ENCODE measurements at places on chromosomes 11 and 22.

DNA sequence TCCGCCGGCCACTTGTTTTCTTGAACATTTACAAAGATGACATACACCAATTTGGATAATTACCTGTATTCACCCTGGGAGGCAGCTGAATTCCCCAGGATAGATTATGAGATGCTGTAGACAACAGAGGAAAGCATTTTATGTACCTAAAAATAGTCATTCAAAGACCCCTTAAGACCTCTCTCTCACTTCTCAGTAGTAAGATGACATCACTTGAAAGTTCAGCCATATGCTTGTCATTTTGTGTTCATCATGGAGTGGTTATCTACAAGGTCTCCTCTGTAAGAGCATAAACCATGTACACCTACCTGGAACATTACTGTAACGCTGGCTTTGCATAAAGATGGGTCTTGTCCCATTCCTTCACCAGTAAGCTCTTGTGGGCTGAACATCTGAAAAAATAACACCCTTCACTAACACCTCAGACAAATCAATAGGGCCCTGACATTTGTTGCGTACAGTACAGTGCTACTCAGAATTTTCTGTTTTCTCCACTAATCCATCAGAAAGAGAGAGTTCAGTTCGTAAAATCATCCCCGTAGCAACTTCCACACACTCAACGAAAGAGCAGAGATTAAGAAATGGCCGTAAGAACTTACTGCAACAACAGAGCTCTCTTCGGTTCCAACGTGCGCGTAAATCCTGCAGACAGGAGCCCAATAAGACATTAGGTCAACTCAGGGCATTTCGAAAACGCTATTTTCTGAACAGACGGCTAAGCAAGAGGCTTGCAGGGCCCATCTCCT, 15.6 kb upstream of the WDR74 start:
- DNase-seq: no peak

GRCh38 chr11:45921561-45922424, 663 bp upstream of the LARGE2 start:
- no peak for DNase-seq

DNA sequence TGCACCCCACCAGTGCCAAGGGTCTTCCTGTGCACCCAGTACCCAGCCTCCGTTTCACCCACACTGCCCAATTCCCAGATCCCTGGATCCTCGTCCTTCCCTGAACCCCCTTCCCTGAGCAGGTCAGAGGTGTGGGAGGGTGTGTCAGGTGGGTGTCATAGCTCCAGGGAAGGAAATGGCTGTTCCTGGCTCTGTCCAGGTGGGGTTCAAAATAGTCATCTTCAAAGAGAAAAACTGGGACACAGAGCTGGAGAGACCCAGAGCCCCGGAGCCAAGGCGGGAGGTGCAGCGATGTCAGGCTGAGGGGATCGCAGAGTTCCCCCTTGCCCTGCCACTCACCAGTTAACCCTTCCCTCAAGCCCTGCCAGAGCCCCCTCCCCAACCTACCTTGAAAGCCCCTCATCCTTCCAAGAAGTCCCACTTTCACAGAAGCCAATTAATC, 698 bp downstream of the C1QTNF4 start:
- DNase-seq: no peak

DNA sequence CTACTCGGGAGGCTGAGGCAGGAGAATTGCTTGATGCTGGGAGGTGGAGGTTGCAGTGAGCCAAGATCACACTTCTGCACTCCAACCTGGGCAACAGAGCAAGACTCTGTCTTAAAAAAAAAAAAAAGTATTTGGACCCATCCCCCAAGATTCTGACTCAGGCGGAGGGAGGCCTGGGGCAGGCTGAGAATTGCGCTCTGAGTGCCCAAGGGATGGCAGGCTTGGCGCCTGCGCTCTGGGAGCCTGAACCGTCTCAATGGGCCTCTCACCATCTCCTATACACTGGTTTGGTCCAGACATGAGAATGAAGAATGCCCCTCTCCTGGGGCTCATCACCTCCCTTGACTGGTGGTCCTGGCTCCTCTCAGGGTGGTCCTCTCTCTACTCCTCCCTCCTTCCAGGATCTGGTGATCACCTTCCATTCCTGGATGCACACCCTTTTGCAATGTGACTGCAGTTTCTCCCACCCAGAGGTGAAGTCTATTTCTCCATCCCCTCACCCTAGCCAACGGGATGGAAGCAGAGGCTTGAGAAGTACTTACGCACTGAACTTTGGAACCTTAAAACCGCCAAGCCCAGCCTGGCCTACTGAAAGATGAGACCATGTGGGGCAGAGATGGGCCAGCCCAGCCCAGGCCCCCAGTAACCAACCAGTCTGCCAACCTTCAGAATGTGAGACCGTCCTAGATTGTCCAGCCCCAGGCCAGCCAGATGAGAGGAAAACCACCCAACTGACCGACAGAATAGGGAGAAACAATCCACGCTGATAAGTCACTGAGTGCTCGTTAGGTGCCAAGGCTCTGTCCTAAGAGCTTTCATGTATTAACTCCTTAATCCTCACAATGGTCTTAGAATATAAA, 4.9 kb downstream of the POLR3H start:
- DNase-seq: no peak

DNA sequence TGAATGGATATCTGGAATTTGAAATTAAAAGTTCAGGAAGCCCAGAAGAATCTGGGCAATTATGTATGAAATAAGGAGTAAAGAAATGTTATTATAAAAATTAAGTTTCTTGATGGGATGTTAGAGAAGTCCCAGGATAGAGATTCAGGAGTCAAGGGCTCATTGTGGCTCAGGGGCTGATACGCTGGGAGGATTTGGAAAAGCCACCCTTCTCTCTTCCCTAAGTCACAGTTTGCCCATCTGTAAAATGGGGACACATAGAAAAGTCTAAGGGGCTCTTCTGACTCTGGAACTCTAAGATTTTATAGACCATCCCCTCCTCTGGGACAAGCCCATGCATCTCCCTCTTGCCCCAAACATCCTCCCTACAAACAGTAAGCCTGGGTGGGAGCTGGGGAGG, 118.1 kb downstream of the TIMP3 start:
- no peak for DNase-seq

GRCh38 chr22:39279170-39279850, 34.5 kb upstream of the PDGFB start:
- no peak for DNase-seq

DNA sequence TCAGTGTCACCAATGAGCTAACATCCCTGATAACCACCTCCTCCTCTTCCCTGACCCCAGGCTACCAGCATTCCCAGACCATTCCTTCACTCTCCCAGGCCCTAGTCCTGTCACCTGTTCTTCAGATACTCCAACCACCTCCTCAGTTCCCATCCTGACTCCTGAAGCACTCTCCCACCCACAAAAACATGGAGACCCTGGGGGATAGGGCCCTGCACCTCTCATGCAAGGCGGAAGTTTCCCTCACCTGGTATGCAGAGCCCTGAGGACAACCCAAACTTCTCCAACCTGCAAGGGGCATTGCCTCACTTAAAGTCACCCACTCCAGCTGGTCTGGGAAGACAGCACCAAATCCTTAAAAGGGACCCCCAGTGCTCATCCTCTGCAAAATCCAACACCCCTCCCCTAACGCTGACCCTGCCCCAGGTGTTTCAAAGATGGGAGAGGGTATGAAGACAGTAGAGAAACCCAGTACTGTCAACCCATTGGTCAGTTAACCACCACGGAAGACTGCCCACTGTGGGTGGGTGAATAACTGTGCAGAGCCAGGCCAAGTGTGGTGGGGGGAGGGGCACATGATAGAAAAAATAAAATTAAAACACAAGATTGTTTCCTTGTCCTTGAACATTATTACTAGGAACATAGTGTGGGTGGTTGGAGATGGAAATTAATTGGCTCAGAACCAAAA, 1.4 kb downstream of the TNKS1BP1 start:
- DNase-seq: no peak

GRCh38 chr11:134124660-134125451, 56.0 kb downstream of the JAM3 start:
- DNase-seq: no peak

DNA sequence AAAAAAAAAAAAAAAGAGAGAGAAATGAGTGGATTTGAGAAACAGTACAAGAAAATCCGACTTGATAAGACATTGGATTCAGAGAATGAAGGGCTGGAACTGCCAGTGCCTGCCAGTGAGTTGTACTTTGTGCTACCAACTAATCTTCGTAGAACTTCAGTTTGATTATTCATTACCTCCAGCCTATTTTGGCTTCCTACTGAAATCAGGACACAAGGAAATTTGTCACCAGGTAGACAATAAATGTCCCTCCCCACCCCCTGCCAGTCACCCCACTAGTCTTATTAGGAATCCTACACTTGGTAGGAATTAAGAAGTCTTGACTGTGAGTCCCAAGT, 21.4 kb upstream of the POLD3 start:
- DNase-seq: no peak

DNA sequence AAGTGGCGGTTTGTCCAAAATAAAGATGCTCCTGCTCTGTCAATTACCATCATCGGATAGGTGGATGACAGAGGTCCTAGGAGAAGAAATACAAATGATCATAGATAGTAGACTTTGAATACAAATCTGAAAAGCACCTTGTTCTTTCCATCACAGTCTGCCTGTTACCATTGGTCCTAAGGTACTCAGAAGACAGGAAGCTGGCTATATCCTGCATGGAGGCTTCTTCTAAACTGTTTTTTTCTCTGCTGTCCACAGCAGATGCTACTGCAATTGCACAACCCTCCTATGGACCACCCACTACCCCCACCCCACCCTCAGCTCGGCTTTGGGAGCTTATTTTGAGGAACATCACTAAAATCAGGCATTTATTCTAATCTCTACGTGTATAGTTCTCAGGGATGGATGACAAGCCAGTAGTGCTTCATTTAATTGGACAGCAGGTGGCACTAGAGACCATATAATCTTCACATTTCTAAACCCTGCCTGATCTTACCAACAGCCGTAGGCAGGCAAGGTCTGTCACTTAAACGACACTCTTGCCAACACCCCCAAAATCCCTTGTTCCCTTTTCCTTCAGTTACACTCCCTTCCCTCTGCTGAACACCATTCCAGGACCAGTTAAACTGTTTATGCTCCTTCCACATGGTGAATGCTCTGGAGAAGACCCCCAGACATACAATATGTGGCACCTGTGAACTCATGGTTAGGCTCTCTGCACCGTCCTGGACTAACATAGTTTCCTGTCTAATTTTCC, 6.6 kb upstream of the PTS start:
- DNase-seq: no peak
